Activated T-helper 9 cell treated with anti-CD3 and anti-CD28 coated beads, Interleukin-2, amount 50 U/mL, for 16 hours (primary cell): ENCODE measurements at places on chromosomes 7 and 10.

GRCh38 chr10:116271593-116272439 lies 1.2 kb downstream of the GFRA1 start:
- DNase-seq, result no peak

- no peak for DNase-seq
These were observed 37.5 kb downstream of the AHCYL2 start for GRCh38 chr7:129262324-129262723.

DNA sequence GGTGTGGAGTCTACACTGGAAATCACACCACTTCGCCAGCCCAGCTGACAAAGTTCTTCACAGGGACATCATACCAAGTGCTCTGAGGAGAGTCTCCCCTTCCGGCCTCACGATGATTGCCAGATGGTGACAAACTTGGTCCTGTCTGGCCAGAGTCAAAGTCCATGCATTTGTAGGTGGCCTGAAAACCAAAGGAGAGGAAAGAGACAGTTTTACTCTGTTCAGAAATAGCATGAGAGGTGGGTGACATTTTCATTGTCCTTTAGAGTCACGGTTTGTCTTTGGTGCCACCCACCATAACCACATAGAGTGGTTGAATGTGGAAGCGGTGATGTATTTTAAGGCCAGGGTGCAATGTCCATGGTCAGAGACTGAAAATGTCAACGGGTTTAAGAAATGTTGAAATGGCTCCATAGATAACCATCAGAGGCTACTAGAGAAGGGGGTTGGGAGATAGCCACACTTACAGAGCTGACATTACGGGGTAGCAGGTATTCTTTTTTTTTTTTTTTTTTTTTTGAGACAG lies 33.0 kb downstream of the BTBD16 start:
- DNase-seq, result no peak

GRCh38 chr10:20157314-20157713 lies 341.1 kb downstream of the PLXDC2 start:
- DNase-seq, result no peak

GRCh38 chr7:28224172-28224571 lies 43.6 kb upstream of the JAZF1 start:
- no peak for DNase-seq

GRCh38 chr10:44385026-44385695 lies at the start of gene CXCL12:
Gene CXCL12 (minus strand): TSS chr10:44385097. CDS start chr10:44385005, 92 bp downstream.
- no peak for DNase-seq

DNA sequence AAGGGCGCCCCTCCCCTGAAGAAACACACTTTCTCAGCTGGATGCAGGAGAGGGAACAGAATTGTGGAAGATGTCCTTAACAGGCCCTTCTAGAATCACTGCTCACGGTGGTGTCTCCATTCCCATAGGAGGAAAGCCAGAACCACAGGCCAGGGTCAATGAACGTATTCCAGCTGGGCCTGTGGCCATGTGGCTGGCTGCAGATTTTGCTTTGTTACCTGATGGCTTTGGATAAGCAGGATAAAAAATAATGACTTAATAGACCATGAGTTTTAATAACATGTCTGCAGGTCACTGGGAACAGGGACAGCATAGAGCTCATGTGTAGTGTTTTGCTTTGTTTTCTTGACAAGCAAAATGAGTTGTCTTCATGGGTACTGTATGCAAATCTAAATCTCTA lies 210.3 kb downstream of the TRIL start:
- no peak for DNase-seq

GRCh38 chr10:121926671-121927317 lies 1.0 kb downstream of the ATE1 start:
- no peak for DNase-seq

DNA sequence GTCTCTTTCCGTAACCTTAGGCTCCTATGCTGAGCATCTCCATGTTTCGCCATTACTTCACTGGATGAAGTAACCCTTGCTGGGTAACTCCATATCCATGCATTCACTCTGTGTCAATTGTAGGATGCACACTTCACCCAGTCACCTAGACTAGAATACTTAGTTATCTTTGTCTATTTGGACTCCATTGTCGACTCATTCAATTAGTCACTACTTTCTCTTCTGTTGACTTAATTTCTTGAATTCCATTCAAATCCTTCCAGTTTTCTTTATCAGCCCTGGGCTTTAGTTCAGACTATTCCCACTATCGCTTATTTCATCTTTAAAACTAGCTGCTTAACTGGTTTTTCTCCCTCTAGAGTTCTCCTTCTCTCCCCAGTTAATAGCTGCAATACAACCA lies 111.3 kb upstream of the TNS3 start:
- no peak for DNase-seq

DNA sequence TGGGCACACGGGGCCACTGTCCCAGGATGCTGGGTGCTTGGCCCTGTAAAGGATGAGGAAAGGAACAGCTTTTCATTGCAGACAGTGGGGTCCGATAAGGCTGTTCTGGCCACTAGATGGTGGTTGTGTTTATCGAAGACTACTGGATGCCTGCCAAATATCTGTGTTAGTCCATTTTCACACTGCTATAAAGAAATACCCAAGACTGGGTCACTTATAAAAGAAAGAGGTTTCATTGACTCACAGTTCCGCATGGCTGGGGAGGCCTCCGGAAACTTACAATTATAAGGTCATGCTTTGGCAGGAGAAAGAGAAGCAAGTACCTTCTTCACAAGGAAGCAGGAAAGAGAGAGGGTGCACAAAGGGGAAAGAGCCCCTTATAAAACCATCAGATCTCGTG lies 32.2 kb upstream of the GARS1 start:
- no peak for DNase-seq
